Left lung (tissue), 14 donors: ENCODE measurements at places on chromosomes 12 and 14.

- no peak for DNase-seq
These were observed 46.3 kb downstream of the FLRT2 start for GRCh38 chr14:85576218-85576617.

DNA sequence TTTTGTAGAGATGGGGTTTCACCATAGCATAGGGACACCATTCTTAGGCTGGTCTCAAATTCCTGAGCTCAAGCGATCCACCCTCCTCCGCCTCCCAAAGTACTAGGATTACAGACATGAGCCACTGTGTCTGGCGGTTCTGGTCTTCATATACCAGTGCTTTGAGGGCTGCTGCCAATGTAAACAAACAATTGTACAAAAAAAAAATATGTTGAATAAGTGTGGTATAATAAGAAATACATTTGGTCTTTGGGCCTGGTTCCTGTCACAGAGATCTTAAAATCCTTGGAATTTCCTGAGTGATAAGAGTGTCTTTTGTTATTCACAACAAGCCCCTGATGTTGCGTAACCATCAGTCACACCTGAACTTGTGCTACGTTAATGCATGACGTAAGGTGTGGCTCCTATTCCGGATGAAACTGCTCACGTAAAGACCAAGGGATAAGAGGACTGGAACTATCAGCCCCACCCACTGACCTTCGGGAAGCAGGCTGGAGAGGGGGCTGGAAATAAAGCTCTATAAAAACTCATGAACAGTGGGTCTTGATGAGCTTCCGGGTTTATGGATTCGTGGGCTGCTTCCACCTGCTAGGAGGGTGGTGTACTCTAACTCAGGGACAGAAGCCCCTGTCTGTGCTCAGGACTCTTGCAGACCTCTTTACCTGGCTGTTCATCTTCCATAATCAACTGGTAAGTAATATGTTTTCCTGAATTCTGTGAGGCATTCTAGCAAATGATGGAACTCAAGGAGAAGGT, 16.5 kb upstream of the RIMKLB start:
- no peak for DNase-seq

GRCh38 chr14:53545217-53545616, 392.1 kb upstream of the DDHD1 start:
- DNase-seq, result no peak

DNA sequence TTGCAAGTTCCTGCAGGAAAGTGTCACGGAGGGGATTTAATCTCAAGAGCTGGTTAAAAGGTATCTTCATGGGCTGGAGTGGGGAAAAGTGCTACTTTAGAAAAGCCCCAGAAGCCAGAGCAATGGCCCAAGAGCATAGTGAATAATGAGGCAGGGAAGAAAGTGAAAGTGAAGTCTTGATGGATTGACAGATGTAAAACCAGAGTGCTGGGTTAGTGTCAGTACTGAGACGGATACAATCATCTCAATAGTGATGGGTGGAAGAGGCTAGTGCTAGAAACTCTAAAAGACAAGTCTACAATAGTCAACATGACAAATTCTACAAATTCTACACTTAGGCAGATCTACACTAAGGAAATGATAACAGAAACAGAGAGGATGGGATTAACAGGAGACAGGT, 68.1 kb downstream of the CIT start:
- no peak for DNase-seq

GRCh38 chr14:105283028-105283427, 17.8 kb downstream of the BRF1 start:
- DNase-seq, result no peak
